ENCODE measurements at places on chromosomes 1 and 21.

GRCh38 chr1:35564037-35564883 lies 6.7 kb downstream of the NCDN start:
- peak; percentile 71 for DNase-seq

GRCh38 chr21:14591377-14591776 lies 45.3 kb upstream of the SAMSN1 start:
- DNase-seq = no peak

GRCh38 chr1:11157394-11157793 lies 31.8 kb upstream of the ANGPTL7 start:
- DNase-seq = no peak

GRCh38 chr1:87929906-87930305 lies 601.2 kb downstream of the LMO4 start:
- DNase-seq = no peak

DNA sequence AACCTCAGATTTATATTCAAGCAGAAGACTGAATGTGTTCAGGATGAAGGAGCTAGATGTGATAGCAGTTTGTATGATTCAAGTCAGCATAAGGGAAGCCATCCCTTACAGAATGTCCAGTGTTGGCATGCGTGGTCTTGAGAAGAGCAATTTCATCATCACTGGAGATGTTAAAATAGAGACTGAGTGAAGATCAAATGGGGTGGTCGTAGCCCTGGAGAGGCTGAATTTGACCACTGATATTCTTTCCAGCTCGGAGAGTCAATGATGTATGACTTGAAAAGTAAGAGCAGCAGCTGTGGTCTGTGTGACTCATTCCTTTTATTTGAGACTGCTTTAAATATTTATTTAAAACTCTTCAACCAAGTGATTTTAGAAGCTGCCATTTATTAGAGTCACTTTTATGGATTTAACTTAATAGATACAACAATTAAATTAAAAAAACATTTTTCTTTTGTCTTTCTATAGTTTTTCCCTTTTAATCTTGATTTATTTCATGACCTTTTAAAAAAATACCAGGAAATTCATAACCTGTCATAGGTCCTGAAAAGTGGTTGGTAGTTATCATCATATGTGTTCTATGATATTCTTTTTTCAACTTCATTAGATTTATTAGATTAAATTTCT lies 15.5 kb downstream of the FMN2 start:
- DNase-seq = no peak

DNA sequence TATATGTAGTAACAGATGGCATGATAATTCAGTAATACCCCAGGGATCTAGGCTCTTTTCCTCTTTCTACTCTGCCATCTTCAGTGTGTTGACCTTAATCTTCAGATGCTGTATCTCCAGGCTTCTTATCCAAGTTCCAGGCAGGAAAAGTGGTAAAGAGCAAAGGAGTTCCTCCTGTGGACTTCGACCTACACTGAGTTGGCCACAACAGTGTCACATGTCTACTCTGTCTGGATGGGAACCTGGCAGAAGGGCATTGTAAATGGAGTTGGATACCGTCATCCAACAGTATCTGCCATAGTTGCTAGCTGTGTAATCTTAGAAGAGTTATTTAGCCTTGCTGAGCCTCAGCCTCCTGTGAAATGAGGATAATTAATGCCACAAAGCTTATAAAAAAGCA lies 21.9 kb downstream of the IL23R start:
- DNase-seq = no peak

DNA sequence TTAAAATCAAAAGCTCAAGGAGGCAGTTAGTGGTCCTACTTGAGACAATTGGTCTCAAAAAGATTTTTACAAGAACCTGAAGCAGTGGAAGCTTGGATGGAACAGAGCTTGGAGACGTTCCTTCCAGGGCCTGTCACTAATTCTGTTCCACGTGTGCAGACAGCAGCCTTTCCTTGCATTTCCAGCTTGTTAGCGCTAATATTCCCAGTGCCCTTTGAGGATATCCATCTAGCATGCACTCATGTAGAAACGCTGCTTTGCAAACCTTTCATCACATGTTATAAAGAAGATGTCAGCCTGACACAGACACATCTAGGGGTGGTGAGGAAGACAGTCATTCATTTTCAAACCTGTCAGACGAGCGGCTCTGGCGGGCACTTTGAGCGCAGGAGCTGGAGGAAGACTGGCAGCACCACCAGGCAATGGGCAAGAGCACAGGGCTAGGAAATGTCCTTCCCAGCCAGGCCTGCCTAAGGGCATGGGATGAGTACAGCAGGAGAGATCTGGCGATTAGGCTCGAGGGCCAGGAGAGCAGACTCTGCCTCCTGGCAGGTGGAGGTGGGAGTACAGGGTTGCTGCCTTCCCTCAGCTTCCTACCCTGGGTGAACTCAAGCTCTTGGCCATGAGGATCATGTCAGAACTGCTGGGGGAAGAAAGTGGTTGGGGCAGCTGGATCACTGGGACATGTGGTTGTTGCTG lies 55.5 kb downstream of the CASQ2 start:
- DNase-seq = no peak

GRCh38 chr21:17554679-17555465 lies 42.0 kb downstream of the CXADR start:
- no peak for DNase-seq

Data from progenitor cell of endocrine pancreas (in vitro differentiated cells).